ENCODE measurements at places on chromosomes 7 and 10.

GRCh38 chr7:23546897-23547572 is 15.3 kb upstream of the TRA2A start:
- DNase-seq = peak; percentile 51

DNA sequence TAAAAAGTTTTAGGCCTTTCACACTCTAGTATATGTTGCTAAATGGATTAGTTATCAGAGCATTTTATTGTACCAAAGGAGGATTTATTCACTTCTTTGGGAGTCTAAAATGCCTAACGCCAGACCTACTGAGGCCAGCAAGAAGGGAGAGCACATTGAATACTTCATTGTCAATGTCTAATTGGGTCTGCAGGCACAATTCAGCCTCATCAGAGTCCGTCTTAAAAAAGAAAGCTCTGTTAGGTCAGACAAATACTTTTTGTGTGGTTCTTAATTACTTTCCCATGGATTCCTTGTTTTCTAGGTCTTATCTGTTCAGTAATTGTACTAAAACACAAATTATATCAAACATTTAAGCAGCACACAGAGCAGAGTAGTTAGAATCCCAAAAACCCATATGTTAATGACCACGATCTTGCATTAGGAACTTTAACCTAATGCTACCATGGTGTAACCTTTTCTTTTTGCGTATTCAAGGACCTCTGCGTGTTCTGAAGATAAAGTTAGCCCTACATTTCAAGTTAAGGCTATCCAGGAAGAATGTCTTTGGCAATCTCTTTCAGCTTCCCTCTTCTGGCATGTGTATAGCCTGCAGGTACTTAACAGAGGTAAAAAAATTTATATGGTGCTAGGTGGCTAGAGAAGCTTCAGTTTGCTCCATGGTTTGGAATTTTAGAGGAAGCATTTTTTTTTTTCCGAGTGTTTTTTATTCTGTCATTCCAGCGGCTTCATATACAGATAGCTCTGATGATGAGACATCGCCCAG is 45.7 kb upstream of the STRIP2 start:
- no peak for DNase-seq

DNA sequence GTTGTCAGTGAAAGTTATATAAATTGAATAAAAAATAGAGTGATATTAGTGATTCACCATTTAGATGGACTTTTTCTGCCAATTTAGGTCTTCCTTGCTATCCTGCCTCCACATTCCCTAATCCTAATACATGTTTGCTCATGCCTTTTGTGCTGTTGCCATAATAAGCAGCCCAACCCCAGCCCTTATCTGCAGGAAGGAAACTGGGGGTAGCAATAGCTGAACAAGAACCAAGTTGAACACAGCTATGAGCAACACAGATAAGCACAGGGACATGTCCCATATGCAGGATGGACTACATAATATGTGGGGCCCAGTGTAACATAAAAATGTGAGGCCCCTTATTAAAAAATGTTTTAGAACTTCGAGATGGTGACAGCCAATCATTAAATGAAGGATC is 91.2 kb upstream of the AHR start:
- DNase-seq = no peak

DNA sequence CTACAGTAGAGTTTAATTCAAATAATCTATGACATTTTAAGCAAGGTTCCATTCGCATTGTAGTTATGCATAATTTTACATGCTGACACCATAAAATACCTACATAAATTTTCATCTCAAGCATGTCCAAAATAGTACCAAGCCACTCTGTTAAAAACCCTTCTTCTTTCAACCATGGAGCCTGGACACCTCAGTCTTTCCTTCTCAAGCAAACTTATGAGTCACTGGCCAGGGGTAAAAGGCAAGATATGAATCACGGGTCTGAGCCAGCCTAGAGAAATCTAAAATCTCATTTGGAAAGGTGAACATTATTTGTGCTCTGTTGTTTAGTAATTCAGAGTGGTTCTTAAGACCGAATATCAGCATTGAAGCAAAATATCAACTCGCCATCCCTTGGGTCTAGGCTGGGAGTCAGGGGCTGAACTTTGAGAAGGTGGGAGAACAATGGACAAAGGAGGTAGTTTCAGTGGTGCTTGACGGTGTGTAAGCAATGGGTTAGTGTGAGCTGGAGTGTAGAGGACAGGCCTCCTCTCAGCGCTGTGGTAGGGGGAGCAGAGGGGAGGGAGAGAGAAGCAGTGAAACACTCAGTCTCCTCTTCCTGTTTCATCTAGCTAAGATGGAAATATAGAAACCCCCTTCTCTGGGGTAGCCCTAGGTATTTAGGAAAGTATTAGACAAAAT is 19.1 kb upstream of the GPAM start:
- DNase-seq = no peak

DNA sequence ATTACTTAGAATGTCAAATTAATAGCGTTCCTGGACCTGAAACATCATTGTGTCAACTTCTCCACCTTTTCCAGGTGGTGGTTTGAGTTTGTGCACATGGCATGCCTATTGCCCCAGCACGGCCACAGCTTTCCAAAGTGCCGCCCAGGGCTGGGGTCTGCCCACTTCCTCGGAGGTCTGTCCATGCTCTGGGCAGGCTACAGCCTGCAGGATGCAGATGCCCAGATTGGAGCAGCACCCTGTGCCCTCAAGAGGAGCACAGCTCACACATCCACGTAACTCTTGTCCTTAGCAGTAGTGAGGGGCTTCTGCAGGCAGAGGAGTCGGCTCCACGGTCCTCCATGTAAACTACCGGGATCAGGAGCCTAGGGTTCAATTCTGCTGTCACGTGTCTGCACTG is 238.6 kb downstream of the EBF3 start:
- no peak for DNase-seq

DNA sequence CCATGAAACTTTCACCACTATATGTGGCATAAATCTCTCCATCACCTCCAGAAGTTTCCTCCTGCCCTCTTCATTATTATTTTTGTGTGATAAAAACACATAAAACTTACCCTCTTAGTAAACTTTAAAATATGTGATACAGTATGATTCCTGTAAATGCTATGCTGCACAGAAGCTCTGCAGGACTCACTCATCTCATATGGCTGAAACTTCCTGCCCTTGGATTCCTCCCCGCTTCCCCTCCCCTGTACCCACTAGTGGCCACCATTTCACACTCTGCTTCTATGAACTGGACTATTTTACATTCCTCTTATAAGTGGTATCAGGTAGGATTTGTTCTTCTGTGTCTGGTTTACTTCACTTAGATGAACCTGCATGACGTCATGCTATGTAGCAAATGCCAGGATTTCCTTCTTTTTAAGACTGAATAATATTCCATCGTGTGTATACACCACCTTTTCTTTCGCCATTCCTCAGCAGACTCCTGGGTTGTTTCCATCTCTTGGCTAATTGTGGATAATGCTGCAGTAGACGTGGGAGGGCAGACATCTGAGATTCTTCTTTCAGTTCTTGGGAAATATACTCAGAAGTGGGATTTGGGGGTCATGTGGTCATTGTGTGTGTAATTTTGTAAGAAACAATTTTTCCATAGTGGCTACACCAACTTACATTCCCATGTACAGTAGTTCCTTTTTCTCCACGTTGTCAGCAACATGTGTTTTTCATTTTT is 335.2 kb downstream of the SDK1 start:
- DNase-seq = no peak
